Central memory CD4-positive, alpha-beta T cell (primary cell): ENCODE measurements at places on chromosomes 7 and 10.

DNA sequence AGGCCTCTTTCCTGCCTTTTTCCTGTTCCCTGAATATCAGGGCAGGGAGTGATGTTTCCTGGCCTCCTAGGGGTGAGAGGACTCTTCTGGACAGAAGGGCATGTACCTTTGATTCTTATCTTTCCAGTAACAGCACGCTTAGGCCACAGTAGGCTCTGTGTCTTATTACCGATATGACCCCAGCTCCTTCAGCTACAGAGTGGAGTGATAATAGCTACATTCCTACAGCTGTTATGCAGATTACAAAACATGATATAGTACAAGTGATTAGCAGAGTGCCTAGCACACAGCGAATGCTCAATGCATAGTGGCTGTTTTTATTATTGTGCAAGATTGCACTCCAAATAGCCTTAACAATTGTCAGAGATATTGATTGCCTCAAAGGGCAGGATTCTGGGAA, 574.2 kb downstream of the CCSER2 start:
- no peak for DNase-seq

DNA sequence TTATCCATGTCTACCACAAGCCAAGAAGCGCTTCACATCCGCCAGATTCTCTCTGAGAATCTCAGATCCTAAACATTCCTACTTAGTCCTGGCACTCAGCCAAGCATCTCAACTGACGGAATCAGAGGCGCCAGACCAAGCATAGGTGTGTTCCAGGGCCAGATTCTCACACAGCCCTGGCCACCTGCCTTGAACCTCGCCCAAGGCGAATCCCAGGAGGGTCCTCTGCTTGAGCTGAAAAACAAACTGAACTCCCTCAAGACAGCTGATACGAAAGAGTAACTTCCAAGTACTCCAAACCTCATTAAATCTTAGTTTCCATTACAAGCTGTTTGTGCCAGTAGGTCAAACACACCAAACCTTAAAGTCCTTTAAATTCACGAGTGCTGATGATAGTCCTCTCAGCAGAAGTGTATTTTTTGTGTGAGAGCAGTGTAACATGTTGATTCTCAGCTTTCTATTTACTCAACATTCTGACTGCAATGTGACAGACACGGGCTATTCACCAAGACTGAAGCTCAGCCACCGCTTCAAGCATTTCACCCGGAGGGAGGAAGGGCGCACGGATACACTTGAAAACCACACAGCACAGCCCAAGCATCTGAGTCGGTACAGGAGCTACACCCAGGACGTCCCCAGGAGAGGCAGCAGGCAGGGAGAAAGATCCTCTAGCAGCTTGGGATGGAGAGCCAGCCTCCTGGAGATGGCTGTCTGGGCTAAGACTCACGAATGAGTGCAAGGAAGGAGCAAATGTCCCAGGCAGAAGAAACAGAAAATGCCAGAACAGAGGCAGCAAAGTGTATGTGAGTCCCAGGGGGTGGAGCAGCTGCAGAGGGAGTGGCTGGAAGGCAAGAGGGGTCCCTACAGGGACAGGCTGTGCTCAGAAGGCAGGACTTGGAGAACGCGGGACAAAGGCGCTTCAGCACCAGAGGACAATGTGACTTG, 6.0 kb downstream of the PARD3 start:
- no peak for DNase-seq

DNA sequence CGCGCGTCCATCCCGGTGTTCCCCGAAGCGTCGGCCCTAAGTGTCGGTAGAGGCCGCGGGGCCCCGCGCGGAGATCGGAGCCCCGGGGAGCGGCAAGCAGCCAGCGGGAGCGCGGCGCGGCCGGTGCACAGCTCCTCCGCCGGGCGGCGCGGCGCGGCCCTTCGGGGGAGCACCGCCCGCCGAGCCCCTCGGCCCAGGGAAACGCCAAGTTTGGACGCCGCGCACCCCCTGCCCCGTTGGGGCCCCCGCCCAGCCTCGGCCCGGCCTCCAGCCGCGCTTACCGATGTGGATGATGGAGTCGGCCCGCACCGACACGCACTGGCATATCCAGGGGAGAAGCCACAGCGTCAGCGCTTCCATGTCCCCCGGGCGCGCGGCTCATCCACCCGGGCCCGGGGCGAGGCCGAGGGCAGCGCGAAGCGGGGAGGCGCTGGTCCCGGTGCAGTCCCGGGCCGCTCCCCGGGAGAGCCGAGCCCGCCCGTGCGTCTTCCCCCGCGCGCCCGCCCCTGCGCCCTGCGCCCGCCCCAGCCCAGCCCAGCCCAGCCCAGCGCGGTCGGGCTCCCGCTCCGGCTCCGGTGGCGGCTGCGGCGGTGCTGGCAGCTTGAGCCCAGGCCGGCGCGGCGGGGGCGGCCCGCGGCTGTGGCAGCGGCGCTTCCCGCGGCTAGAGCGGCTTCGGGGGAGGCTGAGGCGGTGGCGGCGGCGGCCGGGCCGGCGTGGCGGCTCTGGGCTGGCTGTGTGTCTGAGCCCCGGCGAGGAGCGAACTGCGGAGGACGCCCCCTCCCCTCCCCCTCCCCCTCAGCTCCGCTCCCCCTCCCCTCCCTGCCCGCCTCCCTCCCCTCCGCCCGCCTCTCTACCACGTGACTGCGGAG, at the start of gene GRID1:
Gene GRID1 (minus strand): TSS at position 763 of the 869 bp plus-strand sequence.
- DNase-seq: no peak

DNA sequence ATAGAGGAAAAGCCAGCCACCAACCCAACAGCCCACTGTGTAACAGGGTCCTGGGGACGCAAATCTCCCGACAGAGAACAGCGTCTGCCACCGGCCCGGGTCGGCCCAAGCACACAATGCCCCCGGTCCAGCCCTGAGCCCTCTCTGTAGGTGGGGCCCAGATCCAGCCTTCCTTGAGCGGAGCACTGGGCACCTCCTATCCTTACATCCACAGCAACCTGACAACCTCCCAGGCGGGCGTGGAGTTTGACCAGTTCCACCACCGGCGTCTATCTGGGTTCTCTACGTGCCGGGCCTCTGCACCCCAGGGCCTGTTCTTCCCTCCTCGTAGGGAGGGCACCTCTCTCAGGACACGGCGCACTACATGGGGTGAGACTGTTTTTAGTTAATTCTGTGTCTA, 109.0 kb downstream of the CYTH3 start:
- no peak for DNase-seq

DNA sequence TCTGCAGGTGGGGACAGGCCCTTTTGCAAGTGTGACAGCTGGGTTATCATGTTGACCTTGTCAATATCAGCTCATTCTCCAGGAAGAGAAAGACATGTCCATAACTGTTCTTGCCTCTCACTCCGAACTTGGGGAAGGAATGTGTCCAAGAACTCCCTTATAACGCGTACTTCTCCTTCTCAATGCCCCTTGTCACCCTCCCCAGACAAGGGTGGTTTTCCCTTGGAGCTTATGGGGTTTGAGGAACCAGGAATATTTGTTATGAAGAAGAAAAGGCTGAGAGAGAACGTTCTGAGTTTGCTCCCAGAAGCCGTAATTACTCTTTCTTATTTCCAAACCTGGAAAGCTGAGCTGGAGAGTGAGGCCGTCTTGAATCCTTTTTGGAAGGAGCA, 77.4 kb downstream of the MKI67 start:
- no peak for DNase-seq

GRCh38 chr10:28873540-28873939, 196.2 kb downstream of the BAMBI start:
- no peak for DNase-seq

DNA sequence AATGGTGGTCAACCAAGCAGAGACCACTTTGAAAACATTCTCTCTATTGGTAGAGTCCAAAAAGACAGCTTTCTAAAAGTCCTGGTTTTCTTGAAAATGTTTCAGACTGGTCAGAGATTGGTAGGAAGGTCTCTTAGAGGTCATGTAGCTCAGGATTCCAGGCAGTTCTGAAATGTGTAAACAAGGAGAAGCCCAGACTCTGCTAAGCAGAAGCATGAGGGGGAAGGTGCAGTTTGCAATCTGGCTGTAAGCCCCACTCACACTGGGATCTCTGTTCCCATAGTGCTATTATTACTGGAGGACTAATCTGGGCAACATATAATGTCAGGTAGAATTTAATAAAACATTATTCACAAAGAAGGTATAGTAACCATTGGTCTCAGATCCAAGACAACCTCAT, 101.1 kb downstream of the MAGI2 start:
- DNase-seq: no peak

DNA sequence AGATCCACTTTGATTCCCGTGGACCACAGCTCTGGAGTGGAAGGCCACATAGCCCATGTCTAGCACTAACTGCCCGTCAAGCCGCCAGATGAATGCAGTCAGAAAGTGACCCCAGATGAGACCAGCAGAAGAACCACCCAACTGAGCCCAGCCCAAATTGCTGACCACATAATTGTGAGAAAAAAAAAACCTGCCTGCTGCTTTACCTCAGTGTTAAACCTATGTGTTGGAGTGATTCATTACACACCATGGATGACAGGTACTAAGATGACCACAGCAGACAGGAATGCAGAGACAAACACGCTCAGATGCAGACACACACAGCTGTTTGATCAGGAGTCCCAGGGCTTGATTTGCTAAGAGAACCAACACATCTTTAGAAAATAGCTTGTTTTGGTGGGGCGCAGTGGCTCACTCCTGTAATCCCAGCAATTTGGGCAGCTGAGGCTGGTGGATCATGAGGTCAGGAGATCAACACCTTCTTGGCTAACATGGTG, 168.1 kb upstream of the PPP2R2D start:
- no peak for DNase-seq

DNA sequence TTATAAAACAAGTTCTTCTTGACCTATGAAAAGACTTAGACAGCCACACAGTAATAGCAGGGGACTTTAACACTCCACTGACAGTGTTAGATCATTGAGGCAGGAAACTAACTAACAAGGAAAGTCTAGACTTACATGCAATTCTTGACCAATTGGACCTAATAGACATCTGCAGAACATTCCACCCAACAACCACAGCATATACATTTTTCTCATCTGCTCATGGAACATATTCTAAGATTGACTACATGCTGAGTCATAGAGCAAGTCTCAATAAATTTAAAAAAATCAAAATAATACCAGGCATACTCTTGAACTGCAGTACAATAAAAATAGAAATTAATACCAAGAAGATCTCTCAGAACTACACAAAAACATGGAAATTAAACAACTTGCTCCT, 219.5 kb upstream of the HPS1 start:
- no peak for DNase-seq

DNA sequence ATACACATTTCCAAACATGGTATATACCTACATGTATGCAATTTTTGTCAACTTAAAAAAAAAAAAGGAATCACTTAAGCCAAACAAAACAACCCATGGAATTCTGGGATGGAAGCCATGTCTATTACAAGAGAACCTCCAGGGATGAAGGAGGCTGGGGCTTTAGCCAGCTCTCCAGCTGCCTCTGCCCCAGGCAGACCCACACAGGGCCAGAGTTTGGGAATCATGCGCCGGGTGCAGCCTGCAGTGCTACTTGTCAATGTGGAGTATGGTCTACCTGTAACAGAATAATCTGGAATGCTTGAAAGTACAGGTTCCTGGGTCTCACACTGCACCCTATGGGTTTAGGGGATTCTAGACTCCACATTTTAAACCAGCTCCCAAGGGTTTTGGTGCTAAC, 10.8 kb downstream of the ATP6V0E2 start:
- no peak for DNase-seq

DNA sequence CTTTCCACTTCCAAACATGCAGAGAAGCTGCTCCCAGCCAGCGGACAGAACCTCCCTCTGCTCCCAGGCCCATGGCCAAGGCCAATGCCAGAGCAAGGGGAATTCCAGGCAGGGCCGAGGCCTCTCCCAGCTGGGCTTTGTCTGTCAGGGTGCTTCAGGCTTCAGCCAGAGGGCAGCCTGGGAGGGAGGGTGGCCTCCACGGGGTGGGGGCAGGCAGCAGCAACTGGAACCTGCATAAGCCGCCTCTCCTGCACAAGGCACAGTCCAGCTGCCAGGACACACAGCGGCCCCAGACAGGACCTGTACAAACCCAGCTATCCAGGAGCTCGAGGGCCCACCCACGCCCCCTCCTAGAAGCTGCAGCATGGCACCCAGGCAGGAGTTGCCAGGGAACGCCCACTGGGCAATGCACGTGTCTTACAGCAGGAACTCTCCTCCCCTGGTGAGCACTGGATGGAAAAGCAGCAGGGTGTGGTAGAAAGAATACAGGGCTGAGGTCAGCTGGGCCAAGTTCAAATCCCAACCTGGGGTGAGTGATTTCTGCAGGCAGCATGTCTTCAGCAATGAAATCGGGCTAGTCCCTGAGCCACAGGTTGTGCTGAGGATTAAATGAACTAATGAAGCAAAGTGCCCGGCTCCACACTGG, 7.6 kb downstream of the FAM53B start:
- DNase-seq: no peak

- no peak for DNase-seq
Measured at GRCh38 chr7:157627033-157627432, 290.2 kb downstream of the DNAJB6 start.

GRCh38 chr7:33880787-33881186, 24.6 kb upstream of the BMPER start:
- DNase-seq: no peak

GRCh38 chr7:68166525-68166924, 1169.9 kb downstream of the TYW1 start:
- DNase-seq: no peak
